ENCODE measurements at places on chromosomes 2 and 18.

- DNase-seq, result no peak
Observed at GRCh38 chr2:86300496-86300895, 36.9 kb downstream of the REEP1 start.

DNA sequence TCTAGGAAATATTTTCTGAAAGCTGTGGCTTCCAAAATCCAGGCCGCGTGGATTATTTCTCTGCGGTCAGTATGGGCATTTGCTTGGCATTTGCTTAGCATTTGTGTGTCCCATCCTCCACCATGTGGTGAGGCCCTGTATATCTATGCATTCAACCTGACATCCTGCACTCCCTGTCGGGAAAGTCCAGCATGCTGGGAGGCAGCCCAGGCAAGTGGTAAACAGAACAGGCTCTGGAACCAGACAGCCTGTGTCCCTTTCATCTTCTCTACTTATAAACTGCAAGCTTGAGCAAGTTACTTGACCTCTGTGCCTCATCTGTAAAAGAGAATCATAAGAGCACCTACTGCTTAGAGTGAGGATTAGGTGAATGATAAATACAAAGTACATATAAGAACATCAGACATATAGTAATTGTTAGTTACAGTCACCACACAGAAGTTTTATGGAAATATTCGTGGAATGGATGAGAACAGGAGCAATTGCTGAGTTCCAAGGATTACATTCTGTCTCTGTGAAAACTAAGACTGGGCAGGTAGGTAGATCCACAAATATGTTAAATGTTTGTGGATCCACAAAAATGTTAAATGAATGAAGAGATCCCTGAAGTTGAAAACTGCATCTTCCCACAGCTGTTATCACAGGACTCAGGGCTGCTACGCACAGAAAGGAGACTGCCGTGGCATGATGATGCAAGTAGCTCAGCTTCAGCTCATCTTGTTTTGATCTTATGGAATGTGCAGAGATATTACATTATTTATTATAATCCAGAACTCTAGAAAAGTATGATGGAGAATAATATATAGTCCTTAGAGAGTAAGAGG is 317.0 kb upstream of the MMADHC start:
- no peak for DNase-seq

DNA sequence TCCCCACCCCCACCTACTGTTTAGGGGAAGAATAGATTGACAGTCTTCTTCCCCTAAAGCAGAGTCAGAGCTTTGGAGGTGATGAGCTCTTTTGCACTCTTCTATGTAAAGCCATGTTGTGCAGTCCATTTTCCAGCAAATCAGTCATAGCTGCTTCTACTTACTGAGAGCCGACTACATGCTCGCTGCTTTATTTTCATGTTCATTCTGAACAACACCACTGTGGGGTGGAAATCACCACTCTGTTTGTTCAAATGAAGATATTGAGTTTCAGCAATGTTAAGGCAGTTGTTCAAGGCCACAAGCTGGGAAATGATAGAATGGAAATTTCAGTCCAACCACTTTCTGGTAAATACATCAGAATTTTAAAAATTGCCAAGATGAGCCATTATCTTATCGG is 88.3 kb downstream of the INSIG2 start:
- DNase-seq, result no peak

DNA sequence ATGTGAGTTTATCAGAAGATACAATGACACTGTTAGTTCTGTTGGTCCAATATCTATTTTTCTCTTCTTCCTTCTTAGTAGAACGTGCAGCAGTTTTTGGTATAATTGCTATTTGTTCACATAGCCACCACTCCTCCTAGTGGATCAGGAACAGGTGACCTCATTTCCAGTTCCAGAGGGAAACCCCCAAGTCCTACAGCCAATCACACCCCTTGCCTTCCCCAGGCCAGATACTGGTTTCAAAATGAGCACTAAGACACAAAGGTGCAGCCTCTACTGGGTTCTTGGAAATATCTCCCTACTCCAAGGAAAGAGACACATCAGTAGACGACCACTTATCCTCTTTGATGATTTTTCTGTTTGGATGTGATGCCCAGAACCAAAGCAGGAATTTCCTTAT is 103.2 kb downstream of the TCF4 start:
- DNase-seq, result no peak

- peak; percentile 60 for DNase-seq
Observed at GRCh38 chr2:229431327-229431954, 160.4 kb upstream of the PID1 start.

GRCh38 chr2:149112068-149112467 is 73.6 kb downstream of the LYPD6B start:
- no peak for DNase-seq

GRCh38 chr2:100887039-100887578 is 67.2 kb downstream of the NPAS2 start:
- DNase-seq, result no peak

DNA sequence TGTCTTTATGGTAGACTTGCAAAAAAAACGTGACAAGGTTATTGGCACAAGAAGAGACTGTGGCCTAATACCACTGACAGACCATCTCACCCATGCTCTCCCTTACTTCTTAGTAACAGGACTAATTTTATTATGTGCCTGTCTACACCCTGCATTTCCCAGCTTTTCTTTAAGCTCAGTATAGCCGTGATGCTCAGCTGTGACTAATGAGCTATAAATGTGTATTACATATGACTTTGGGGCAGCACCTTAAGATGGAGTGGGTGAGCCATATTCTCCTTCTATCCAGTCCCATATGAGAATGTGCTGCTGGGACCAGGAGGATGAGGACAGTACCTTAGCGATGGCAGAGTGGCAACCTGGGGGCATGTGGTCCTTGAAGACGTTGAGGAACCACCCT is 293.5 kb downstream of the RNF144A start:
- DNase-seq, result no peak

DNA sequence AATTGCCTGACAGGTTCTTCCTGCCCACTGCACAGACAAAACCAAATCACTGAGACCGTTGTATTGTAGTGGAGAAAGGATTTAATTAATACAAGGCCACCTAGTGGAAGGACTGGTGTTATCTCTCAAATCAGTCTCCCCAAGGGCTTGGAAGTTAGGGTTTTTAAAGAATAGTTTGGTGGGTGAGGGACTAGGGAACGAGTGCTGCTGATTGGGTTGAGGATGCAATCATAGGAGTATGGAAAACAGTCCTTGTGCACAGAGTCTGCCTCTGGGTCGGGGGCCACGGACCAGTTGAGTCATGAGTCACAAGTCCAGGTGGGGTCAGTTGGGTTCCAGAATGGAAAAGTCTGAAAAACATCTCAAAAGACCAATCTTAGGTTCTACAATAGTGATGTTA is 89.1 kb downstream of the B3GNT2 start:
- no peak for DNase-seq

- no peak for DNase-seq
Observed at GRCh38 chr2:99348173-99348572, 11.0 kb downstream of the EIF5B start.

DNA sequence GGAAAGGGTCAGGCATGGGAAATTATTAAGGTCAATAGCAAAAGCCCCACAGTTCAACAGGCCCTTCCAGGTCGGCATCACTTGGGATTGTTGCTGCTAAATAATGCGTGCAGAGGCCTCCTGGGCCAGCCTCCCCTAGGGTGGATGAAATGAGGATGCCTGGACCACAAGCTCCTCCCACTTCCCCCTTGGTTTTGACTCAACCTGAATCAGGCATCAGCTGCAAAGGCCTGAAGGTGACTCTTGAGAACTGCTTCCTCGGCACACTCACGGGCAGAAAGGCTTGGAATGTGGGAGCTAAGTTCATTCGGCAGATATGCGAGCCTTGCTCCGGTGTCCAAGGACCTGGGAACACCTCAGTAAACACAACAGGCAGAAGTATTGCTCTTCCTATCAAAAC is 69.3 kb downstream of the MBP start:
- no peak for DNase-seq

DNA sequence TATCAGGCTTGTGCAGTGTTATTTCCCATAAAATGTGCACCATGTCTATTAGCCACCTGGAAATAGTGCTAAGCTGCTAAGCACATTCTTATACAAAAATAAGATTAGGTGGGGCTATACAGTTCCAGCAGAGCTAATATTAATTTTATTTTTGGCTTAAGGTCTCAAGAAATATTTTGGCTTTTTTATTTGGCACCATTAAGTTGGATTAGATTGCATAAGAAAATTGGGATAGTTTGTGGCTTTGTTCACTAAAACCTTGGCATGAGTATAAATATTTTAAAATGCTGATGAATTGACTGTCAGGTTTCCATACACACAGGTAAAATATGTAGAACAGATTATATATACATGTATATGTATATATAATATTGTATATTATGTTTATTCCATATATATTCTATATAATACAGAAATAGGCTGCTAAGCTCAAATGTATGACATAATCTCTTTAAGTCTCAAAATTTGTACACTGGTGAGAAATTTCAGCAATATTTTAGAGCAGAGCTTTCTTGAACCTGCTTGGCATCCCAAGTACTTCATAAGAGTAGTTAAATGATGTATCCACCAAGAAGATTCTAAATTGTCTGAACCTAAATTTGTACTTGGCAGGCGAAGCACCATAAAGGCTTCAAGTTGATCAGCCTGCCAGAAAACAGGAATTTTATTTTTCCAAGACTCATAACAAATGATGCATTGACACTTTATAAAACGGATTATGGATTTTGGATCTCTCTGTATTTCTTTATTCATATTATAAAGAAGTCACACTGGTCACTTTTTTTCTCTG is 32.6 kb downstream of the CCDC102B start:
- peak; percentile 62 for DNase-seq

GRCh38 chr2:31339696-31340095 is 74.8 kb downstream of the XDH start:
- DNase-seq, result no peak

GRCh38 chr2:180653481-180653880 is 326.9 kb upstream of the UBE2E3 start:
- DNase-seq, result no peak

Data from muscle of back (tissue), 13 donors.